ENCODE measurements at places on chromosomes 12 and 14.

GRCh38 chr14:34676516-34677211, 37.7 kb downstream of the CFL2 start:
- no peak for DNase-seq

DNA sequence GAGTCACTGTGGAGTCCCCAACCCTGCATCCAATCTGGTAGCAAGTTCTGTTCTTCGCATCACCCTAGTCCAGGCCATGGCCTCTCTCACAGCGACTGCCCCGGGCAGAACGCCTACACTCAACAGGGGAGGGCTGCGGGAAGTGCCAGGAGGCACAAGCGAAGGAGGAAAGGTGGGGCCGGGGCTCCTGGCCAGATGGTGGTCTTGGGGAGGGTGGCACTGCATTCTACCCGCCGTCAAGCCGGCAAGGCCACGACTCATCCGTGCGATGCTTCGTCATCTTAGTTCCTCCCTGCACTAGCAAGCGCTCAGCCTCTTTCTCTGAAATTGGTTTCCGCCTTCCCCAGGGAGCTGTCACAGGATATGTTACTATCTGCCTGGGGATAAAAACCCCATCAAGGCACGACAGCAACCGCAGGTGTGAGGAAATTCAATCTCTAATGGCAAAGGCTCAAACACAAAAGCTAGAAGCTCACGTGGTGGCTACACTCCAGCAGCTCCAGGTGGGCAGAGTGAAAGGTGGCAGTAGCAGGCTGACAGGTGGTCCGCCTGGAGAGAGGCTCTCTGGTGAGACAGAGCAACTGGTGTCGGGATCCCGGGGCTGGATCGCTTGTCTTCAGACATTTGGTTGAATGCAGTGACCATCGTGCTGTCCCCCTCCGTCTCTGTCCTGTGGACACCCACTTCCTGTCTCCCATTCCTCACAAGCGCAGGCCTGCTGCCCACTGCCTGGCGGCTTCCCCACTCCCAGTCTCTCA, 34.1 kb downstream of the ACADS start:
- no peak for DNase-seq

GRCh38 chr12:121264951-121265515, 31.5 kb downstream of the CAMKK2 start:
- no peak for DNase-seq

GRCh38 chr14:96126339-96126782, 78.3 kb upstream of the BDKRB2 start:
- no peak for DNase-seq

DNA sequence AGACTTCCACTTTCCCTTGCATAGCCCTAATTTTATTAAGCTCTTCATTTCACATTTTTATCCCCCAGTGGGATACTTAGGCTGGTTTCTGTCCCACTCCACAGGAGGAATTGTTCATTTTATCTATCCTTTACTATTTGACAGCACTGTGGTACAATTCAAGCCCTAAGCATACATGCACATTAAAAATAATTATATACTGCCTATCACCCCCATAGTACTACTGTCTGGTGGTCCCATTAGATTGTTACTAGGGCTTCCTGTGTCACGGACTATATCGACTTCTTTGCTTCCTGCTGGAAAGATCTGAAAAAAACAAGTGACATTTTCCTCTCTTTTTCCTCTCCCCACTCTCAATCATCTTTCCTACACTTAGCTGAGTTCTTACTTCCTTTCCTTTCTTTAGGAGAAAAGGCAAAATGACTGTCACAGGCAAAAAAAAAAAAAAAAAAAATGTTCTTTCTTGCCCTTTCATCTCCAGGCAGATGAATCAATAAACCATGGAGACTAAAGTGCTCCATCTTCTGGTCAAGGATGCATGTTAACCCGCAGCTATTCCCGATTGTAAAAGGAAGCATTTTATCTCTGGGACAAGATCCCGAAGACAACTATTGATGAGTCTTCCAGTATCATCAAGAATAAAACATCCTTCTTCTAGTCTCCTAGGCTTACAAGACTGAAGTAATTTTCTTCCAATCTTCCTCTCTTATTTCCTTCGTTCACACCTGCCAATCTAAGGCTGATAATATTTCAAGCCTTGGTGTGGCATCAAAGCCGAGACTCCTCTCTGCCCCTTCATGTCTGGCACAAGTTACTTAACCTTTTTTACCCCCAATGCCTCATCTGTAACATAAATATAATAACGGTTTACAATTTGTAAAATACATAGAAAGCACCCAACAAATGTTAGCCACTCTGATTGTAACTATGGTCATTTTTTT, 94.4 kb upstream of the PLEKHG7 start:
- no peak for DNase-seq

- no peak for DNase-seq
Observed at GRCh38 chr12:106195621-106196027, 52.2 kb downstream of the CKAP4 start.

- DNase-seq: no peak
Observed at GRCh38 chr14:68374682-68375081, 418.2 kb downstream of the ZFP36L1 start.

DNA sequence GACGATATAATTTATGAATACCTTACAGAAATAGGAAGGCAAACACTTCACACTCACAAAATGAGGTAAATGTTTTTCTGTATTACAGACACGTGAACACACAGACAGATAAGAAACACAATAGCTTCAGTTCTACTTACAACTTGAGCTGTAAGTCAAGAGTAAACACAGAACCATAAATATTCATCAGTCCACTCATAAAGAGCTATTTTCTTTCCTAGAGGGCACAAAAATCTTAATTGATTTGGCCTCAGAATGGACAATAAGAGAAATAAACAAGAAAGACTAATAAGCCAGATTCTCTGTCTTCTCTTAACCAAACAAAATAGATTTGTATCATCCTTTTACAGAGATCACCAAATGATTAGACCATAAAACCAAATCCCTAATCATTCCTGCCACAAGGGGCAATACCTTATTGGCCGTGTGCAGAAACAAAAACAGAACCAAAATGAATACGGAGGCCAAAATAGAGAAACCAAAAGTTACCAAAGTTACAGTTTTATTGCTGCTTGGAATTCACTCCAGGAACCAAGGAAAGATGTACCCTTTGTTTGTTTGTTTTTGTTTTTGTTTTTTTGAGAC, 38.1 kb upstream of the GARIN2 start:
- no peak for DNase-seq

- DNase-seq: peak; percentile 48
Observed at GRCh38 chr12:24705741-24706358, 243.1 kb downstream of the BCAT1 start.

- no peak for DNase-seq
Observed at GRCh38 chr14:74712499-74713394, at the start of the genes AREL1 and FCF1. AREL1 (minus strand) TSS chr14:74713080; CDS start chr14:74685615, 27,465 bp downstream. FCF1 (plus strand) TSS chr14:74713144; CDS start chr14:74713198, 54 bp downstream.

GRCh38 chr14:54450535-54450934, 9.4 kb upstream of the CNIH1 start:
- peak; percentile 50 for DNase-seq
